ENCODE measurements at places on chromosomes 12 and 14. TPM values are rescaled to one million over a fixed set of nuclear protein-coding genes. Genes with fewer than 3 reads are reported as not detected.

The PLEKHH1 gene
- total RNA-seq, result not detected

The LIN7A gene
- 1.0 TPM for total RNA-seq

The NRL gene
- total RNA-seq, result not detected

GRCh38 chr12:123106640-123107359 lies 44.1 kb downstream of the PITPNM2 start:
- no peak for DNase-seq

DNA sequence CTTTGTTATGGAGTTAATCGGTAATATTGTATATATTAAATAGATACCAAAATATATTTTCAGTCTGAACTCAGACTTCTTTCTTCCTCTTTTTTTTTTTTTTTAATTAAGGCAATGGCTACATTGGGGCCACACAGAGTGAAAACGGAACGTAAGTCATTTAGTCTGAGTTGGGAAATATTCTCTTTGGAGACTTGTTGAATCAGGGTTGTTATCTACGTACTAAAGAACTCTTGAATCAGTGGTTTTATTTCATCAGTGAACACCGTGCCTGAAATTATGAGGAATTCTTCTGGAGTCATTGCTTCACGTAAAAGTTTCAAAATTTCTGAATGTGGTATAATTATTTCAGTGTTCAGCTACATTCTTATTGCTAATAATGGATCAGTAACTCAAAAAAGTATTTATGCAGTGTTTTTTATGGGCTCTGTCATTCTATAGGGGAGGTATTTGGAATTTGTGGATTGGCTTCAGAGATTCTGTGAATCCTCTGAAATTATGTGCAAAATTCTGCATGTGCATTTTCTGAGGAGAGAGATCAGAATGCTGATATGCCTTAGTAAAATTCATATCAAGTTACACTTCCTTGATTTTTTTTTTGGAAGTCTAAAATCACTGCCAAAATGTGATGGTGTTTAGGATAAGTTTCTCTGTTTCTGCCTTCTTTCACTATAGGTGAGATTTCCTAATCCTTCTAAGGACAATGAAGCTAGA lies 39.6 kb downstream of the BRMS1L start:
- no peak for DNase-seq

- DNase-seq, result peak; percentile 42
Measured at GRCh38 chr12:99130808-99131553, 485.9 kb downstream of the APAF1 start.

GRCh38 chr12:128715485-128715884 lies 108.3 kb downstream of the SLC15A4 start:
- DNase-seq, result no peak

DNA sequence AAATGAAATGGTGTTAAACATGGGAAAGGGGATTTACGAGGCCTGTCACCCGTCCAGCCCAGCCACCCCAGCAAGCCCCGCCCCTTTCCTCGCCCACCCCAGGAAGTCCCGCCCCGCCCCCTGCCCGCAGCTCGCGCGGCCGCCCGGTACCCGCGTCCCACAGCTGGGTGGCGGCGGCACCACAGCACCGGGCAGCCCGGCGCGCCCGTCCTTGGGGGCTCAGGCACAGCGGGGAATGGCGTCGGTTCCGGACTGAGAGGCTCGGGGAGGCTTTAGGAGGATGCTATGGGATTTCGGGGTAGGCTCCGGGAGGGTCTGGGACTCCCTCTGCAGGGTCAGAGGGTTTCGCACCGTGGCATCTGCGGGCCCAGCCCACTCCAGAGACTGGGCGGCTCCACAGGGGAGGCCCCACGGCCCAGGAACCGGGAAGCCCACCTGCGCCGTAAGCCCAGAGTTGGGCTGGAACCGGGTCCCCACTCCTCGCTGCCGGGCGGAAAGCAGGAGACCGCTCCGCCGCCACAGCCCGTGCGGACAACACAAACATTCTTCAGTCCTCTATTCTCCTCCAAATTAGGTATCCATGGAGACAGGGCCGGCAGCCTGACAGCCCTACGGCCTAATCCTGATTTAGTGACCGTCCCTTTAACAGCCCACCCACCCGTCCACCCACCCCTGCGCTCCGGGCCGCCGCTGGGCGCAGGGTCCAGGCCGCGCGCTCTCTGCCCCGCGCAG lies 1.4 kb downstream of the FIGNL2 start:
- peak; percentile 46 for DNase-seq

DNA sequence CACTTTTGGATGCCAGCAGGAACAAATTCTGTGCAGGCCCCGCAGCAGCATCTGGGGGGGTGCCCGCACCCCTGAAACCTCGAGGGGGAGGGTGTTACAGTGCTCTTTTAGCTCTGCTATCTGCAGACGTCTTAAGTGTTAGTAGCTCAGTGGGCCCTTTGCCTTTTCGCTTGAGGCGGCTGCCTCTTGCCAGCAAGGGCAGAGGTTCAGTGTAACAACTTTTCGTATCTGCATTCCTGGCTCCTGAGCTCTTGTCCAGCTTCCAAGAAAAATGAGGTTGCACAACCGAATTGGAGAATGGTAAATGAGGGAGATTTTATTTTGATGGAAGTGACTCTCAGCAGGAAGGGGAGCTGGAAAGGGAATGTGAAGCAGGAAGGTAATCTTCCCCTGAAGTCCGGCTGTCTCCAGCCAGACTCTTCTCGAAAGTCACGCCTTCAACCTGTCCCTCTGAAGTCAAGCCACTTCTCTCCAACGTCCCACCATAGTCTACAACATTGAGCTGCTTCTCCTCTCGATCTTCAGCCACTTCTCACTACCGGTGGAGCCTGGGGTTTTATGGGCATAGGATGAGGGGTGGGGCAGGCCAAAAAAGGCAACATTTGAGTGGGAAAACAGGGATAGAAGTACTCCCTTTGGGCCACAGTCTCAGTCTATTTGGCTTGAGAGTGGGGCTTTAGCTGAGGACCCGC lies 17.8 kb downstream of the TAS2R50 start:
- peak; percentile 60 for DNase-seq

DNA sequence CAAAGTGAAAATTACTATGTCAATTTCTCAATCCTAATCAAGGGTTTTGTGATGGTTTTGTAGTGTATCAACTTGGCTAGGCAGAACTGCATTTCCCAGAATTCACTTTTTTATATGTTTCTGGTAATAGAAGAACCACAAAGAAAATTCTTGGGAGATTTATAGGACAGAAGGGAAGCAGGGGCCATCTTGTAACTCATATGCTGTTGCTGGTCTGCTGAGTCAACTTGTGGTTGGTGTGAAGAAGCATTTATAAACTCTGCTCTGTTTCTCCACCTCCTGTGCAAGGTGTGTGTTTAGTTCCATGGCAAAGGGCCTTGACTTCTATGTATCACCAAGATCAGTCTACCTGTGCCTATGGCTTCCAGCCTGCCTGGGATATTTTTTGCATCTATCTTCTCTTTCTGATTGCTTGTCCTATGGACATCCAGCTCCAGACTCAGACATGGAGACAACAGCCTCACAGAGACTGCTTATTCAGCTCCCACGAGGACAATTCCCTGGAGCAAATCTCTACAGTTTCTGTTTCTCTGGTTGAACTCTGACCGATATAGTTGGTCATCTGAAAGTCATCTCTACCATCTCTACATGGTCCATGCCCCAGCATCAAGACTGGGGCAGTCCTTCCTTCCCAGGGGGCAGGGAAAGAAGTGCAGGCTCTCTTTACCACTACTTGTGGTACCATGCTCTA lies 364.3 kb upstream of the DDHD1 start:
- DNase-seq, result peak; percentile 70
